Uterus (tissue), 4 donors: ENCODE measurements at places on chromosomes 5 and 9. TPM values are rescaled to one million over a fixed set of nuclear protein-coding genes. Genes with fewer than 3 reads are reported as not detected.
A peak's percentile ranks its signal among the peaks of the same experiment; 100 is the strongest.

Gene LCN2
- total RNA-seq: not detected

- DNase-seq: no peak
Measured at GRCh38 chr5:78811121-78811817, 162.7 kb upstream of the LHFPL2 start.

- DNase-seq: no peak
Measured at GRCh38 chr5:29379619-29380018, 1813.9 kb upstream of the CDH6 start.

Gene MEIKIN
- total RNA-seq: not detected

DNA sequence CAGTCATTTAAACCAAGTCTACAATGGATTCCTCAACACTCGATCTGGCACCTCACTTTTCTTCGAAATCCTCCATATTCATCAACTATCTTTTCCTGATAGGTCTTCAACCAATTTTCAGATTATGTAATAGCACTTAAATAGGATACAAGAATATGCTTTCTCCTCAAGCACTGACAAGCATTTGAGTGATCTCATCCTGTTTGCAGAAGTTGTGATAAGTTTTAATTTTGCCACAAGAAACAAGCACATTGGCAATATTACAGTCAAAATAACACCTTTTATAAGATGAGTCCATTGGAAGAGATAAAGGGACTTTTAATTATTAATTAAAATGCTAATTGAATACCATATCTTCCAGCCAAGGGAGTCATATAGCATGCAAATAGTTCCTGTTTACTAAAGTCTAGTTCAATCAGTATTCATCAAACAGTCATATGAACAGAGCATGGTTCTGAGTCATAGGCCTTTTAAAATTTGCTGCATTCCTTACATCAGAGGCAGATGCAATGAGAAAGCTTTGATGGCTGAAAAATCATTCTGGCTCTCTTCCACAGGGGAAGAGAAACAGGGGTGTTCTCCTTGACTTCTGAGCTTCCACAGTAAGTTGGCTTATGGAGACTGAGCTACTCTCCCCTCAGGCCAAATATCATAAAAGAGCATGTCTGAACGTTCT is 32.7 kb upstream of the ZCCHC9 start:
- no peak for DNase-seq

GRCh38 chr9:70798018-70798417 is 323.4 kb downstream of the TRPM3 start:
- no peak for DNase-seq

Gene PLPPR1
- 0.41 TPM for total RNA-seq

GRCh38 chr5:114146398-114146797 is 215.5 kb upstream of the KCNN2 start:
- DNase-seq: no peak

GRCh38 chr9:277601-278295 is 63.1 kb downstream of the DOCK8 start:
- DNase-seq: no peak

Gene NFX1
- total RNA-seq: 31.2 TPM

DNA sequence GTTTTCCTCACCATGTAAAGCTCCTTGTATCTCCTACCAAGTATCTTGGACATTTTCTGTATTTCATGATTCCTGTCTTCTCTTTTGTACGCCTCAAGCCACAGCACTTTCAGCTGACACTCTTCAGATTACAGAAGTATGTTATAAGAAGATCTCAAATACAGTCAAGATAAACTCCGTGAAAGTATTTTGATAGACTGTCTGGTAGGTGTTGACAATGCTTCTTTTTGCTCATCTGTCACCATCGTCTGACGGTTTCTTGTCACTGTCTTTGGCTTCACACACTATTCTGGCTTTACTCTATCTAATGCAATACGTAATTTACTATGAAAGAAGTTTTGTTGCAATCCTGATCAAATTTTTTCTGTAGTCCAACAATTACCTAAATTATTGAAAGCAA is 294.5 kb upstream of the CDH12 start:
- DNase-seq: no peak

Gene INSL6
- total RNA-seq: 0.48 TPM

- no peak for DNase-seq
Measured at GRCh38 chr9:96047116-96047639, 171.7 kb downstream of the ERCC6L2 start.

Gene CBY3
- not detected for total RNA-seq

DNA sequence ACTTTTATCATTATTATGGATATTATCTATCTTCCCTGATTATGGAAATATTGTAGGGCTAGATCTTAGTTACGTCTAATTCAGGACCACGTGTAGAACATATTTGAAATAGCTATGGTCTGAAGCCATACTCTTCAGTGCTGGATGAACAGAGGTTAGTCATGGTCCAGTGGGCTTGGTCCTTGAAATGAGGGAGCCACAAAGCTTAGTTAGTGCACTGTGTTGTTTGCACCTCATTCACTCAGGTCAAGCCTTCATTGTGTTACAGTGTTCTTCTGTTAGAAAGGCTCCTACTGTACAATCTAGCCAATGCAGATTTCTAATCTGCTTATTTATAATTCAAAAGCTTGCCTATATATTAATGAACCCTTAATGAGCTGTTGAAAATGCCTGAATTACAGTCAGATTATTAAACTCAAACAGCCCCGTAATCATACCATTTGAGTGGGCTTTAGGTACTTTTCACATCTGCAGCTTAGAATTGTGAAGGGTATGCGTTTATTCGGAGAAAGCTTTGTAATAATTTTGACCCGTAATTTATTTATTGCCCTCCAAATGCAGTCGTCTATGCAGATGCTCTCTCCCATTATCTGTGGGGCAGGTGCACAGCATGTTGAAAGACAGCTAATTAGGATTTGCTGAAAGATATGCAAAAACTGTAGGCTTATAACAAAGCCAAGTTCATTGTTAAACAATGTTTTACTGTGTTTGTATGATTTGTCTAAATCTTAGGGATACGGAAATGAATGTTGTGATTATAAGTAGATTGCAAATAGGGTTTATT is 164.9 kb downstream of the PBX3 start:
- no peak for DNase-seq

- DNase-seq: no peak
Measured at GRCh38 chr9:129177443-129177790, 644 bp downstream of the IER5L start.

DNA sequence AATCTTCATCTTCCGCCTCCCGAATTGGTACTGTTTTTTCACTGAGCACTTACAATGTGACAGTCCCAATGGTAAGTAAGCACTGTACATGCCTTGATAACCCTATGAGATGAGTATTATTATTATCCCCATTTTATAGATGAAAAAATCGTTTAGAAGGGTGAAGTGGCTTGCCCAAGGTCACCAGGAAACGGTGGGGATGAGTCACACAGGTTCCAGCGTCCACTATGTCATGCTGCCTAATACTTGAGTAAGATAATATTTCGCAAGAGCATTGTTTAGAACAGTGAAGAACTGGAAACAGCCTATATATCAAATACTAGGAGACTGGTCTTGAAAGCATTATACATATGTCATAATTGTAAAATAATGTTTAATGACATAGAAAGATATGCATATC is 12.9 kb downstream of the HAND1 start:
- no peak for DNase-seq

GRCh38 chr9:78158286-78158685 is 77.6 kb upstream of the CEP78 start:
- no peak for DNase-seq

Gene PELO
- 35.8 TPM for total RNA-seq

Gene POLR3G
- 2.4 TPM for total RNA-seq

Gene ANXA2R
- 62.8 TPM for total RNA-seq

Gene TEK
- total RNA-seq: 13.5 TPM

- no peak for DNase-seq
Measured at GRCh38 chr9:124496463-124496862, 10.7 kb downstream of the NR5A1 start.

- DNase-seq: no peak
Measured at GRCh38 chr9:136777359-136777758, 13.0 kb upstream of the LCN15 start.

DNA sequence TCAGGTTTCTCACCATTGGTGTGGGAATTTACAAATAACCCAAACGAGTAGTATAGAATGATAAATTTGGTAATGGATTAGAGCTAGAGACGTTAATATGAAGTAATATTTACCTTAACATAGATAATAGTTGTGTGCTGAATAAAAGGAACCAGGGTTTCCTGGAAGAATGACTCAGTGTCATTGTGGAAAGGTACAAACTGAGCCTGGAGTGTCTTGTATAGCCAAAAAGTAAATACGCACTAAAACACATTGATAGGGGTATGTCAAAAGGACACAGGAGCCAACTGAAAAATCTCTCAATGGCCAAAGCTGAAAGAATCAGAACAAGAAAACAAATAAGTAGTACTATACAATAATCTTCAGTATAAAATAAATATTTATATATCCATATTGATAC is 363.5 kb downstream of the SLCO4C1 start:
- no peak for DNase-seq

DNA sequence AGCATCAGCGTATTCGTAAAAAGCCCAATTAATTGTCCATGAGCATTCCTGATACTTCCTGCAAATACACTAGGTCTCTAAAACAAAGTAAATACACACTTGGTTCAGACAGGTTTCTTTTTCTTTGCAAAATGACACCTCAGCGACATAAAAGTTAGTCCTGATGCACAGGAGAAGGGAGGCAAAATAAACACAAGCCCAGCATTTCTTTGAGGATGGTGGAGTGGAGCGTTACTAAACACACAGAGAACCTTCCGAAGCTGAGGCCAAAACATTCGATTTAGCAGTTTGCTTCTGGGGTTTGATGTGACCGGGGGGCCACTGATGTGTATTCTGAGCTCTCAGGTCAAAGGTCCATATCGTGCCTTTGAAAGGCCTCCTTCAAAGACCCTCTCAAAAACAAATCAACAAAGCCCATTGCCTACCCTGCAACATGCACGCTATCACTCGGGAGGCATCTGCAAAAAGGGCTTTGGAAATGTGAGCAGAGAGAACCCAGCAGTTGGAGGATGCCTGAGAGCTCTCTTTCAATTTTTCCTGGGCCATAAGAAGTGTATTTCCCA is 268.4 kb upstream of the PANK3 start:
- DNase-seq: no peak

Gene SETX
- total RNA-seq: 36.5 TPM

Gene PTGDS
- total RNA-seq: 61.7 TPM

DNA sequence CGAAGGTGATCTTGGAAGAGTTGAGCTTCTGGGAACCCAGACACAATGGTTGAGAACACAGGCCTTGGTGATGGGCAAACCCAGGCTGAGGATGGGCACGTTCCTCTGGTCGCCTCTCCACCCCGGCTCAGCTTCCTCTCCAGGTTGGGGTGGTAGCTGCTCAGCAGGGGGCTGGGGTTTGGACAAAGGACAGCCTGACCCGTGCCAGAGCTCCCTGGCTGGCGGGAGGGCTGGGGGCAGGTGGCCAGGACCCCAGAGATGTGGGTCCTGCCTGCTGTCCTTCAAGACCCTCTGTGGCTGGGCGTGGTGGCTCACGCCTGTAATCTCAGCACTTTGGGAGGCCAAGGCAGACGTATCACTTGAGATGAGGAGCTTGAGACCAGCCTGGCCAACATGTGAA is 25.2 kb downstream of the NCS1 start:
- no peak for DNase-seq

DNA sequence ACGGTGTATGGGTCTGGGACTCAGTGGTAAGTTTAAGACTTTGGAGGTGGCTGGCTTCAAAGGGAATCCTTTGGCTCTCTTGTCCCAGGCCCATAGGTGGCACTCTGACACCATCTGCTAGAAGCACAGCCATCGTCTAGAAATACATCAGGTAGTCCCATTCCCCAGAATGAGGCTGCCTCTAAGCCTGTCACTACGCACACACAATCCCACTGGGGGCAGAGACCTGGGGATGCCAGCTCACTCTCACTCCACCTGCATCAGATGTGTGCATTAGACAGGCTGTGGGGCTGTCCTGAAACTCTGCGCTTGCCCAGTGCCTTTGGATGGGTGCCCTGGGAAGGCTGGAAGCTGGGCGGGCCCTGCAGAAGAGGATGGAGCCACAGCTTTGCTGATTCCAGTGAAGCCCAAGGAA is 127.5 kb upstream of the PANK3 start:
- DNase-seq: no peak

- peak; percentile 62 for DNase-seq
Measured at GRCh38 chr9:108478431-108479332, 377.1 kb downstream of the ACTL7B start.

DNA sequence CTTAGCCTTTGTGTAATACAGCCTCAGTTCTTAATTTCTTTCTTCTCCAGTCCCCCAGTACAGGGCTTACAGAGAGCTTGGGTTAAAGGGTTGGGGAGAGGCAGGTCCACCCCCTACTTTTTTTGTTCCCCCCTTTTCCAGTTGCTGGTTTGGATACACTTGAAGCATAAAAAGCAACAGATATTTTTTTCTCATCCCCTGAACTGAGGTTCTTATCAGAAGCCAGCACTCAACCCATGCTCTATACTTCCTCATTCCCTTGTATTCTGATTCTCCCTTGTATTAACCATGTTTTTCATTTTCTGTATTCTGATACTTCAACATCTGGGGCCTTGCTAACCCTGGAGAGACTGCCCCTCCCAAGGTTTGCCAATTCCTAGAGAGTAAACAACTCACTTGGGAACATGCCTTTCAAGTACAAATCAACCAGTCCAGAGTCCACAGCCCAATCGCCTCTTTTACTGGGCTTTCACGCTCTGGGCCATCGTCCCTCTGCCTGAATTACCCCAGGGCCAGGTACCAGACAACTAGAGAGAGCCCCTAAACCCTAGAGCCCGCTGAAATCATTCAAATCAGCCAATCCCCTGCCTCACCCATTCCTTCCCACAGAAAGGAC is 333.4 kb upstream of the PUM3 start:
- no peak for DNase-seq

GRCh38 chr5:59592101-59592500 is 301.4 kb downstream of the PDE4D start:
- no peak for DNase-seq

- no peak for DNase-seq
Measured at GRCh38 chr5:78798673-78799029, 150.1 kb upstream of the LHFPL2 start.

Gene CACNA1B
- not detected for total RNA-seq

Gene CKMT2
- 7.8 TPM for total RNA-seq

- DNase-seq: peak; percentile 51
Measured at GRCh38 chr5:139178935-139179334, 19.2 kb downstream of the SIL1 start.

Gene BTNL9
- 19.1 TPM for total RNA-seq

GRCh38 chr9:78893774-78894401 is 597.0 kb downstream of the PSAT1 start:
- DNase-seq: no peak

DNA sequence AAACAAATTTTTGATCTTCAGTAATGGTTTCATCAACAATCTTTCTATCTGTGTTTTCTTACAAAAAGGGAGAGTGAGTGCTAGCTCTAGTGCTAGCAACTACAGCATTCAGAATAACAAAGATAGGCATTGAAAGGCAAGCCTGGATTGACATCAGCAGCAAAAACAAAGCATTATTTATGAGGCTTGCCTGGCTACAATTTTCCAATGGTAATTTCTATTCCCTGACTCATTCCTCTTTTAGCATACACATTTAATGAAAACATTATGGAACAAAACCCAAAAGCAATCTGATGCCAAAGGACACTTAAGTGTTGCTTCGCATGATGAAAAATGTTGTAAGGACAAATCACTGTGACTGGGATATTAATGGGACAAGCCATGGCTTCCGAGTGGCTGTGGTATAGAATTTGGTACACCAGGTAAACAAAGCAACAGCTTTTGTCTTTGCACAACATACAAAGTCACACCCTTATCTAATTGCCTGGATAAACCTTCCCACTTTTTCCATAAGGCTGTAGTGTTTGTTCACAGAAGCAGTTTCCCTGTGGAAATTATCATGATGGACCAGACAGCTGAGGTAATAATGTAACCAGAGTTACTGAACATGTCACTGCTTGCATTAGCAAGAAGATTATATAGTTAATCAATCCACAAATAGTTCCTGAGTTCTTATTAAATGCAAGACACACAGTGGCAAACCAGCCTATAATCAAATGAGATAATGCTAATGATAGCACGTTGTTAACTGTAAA is 179.8 kb upstream of the EDIL3 start:
- DNase-seq: no peak
